WERI-Rb-1 (cell line): ENCODE measurements at places on chromosomes 5 and 9.
A peak's percentile ranks its signal among the peaks of the same experiment; 100 is the strongest.

GRCh38 chr5:109141222-109142200 lies 268.3 kb downstream of the PJA2 start:
- DNase-seq: peak; percentile 7

DNA sequence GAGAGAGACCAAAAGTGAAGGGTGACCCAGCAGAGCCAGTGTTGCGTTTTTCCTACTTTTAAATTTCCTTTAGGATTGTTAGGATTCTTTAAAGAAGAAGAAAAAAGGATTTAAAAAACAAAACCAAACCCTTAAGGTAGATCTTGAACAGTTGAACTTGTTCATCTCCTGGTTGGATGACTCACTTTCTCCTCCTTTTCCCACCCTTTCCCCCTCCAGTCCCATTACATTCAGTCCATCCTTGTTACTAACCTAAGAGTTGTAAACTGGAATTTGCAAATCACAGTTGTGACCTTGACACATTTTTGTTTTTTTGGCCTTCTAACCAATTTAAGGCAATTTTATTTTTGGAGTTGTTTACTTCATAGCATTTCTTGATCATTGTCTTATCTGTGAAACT lies 289.2 kb downstream of the ARHGAP26 start:
- DNase-seq: no peak

- no peak for DNase-seq
Measured at GRCh38 chr9:126708178-126708577, 94.5 kb downstream of the LMX1B start.

DNA sequence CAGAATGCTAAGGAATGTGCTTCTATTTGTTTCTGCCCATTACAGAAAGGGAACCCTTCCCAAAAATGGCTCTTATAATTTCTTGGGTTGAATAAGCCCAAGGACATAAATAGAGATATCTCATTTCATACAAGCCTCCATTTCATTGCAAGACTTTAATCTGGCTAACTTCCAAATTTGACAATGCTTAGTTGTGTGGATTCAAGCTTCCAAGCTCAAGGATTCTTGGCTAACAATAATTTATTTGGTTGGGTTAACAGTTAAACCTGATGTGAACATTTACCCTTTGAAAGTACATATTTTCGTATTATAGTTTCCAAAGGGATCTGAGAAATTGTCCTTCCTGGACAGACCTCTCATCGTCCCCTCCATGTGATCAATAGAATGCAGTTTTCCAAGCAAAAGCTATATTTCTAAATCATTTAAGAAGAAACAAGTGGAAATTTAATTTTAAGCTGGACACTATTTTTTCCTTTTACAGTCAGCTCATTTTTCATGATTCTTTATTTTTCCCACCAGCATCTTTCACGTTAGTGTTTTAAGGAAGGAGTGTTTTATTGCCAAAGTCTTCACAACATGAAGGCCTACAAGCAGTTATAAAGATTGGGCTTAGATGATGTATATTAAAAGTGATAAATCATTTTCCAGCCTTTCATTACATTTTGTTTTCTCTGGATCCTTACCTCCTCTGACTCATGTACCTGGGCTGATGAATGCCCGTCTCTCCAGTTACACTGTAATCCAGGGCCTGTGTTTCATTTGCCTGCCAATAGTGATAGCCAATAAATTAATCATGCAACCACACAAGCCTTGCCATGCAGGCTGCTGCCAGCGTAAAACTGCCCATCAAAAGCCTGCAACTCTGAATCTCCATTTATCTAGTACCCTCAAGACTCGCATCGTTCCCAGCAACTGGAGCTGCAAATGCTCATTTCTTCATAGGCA lies 176.7 kb downstream of the NTRK2 start:
- no peak for DNase-seq

GRCh38 chr5:69231281-69231680 lies 3.4 kb upstream of the CDK7 start:
- DNase-seq: no peak

GRCh38 chr9:101140764-101141163 lies 112.2 kb downstream of the PLPPR1 start:
- no peak for DNase-seq

DNA sequence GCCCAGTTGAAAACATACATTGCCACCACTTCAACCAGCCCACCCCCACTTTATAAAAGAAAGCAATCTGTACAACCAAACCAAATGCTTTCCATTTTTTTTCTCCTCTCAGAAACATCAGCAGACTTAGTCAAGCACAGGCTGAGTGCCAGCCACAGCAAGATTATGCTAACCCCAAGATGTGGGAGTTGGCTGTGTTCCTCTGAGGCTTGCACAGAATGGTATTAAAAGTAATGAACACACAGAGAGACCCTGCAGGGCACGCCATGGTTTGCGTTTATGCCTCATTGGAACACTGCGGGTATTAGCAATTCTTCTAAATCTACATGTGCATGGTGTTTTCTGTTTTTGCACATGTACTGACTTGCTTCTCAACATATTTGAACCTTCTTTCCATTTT lies 419.9 kb upstream of the GRAMD2B start:
- no peak for DNase-seq

DNA sequence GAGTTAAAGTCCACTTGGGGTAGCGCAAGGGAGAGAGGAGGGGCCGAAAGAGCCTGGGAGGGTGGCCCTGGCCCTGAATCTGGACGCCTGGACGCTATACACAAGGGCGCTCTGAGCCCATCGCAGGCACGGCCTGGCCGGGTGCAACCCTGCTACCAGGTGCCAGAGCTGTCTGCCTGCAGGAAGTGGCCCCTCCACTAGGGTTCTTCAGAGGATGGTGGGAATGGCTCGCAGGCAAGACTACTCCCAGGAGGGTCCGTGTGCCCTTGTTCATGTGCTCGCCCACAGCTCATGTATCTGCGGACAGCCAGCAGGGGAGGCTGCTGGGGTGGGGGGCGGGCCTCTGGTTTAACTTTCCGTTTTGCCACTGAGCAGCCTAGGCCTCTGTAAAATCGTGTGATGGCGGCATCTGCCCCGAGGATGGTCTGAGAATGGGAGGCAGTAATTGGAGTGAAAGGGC lies 1.4 kb upstream of the NKD2 start:
- peak; percentile 30 for DNase-seq
